ENCODE measurements at places on chromosomes 7 and 10.

GRCh38 chr10:80500572-80501380 lies 36.9 kb upstream of the SH2D4B start:
- no peak for DNase-seq

DNA sequence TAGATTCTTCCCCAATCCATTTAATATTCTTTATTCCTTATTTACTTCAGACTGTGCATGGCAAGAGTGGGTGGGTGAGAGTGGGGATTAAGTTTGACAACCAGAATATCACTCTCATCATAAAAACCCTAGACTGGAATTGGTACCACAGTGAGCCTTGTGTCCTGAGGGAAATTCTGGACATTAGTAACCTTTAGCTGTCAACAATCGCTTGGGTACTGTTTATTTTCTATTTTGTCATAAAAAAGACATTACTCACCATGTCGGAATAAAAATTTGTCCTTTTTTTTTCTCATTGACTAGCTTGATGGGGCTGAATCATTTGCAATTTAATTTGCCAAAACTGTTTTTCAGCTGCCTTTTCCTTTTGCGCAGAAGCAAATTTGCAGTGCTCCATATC lies 176.1 kb upstream of the SEMA3C start:
- no peak for DNase-seq

DNA sequence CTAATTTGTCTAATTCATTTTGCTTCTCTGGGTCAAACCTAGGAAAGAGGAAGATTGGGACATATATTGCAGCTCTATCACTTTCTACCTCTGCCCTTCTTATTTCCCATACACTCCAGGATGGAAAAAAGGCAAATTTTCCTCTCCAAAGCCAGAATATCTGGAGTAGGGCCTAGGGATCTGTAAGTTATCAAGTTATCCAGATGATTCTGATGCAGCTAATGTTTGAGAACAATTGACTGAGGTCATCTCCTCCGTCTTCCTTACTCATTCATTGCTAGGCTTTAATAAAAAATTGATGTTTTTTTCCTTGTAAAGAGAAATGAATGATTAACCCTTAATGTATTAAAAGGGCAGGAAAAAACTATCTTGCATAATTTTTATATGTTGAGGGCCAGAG lies 211.9 kb upstream of the GLI3 start:
- no peak for DNase-seq

- DNase-seq, result no peak
Observed at GRCh38 chr10:132669208-132669861, 116.6 kb downstream of the NKX6-2 start.

GRCh38 chr7:110397927-110398660 lies 692.8 kb upstream of the LRRN3 start:
- DNase-seq, result no peak

DNA sequence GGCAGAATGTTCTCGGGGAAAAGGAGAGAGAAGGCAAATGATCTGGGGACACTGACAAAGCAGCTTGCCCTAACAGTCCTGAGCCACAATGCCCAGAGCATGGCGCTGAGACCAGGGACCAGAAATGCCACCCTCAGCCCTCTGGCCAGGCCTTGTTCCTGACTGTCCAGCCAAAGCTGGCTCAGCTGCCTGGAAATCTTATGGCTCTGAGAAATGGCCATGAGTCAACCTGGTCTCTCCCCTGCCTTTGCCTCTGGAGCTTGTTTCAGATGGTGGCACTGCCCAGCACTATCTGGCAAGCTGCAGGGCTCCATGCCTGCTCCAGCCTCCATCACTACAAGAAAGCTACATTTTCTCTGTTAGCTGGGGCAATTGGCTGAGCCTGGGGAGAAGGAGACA lies 90.5 kb upstream of the PLXNA4 start:
- DNase-seq, result no peak

DNA sequence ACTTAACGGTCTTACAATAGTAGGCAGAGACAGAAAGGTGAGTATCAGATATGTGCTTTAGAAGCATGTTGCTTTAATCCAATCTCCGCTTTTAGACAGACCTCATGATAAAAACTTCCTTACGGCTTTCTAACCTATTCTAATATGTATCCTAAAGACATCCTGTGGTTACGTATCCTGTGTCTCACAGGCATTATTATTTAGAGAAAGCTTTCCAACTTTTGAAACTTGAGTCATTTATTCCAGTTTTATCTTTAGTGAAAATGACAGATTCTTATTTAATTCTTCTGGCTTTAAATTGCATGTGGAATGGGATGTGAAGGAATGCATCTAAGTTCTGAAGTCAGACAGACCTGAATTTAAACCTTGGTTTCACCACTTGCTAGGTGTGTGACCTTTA lies 118.9 kb downstream of the OTUD1 start:
- DNase-seq, result no peak

GRCh38 chr7:42606193-42606905 lies 305.5 kb downstream of the C7orf25 start:
- no peak for DNase-seq
